ENCODE measurements at places on chromosomes 5 and 9.

DNA sequence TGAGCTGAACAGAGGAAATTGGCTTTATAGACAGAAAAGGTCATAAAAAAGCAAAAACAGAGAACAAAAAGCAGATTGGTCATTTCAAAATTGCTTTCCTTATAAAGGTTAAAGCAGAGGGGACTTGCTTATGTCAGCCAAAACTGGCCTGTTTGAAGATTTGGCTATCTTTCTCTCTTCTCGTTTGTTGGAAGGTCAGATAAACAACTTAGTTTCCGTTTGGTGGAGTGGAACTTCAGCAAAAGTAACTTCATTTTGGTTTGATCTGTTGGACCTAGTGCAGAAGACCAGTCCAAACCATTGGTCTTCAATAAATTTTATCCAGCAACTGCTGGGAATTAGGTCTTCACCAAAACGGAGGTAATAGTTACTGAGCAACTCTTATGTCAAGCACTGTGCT is 45.1 kb upstream of the HMGCS1 start:
- DNase-seq: no peak

GRCh38 chr9:26735160-26735559 is 157.4 kb downstream of the CAAP1 start:
- no peak for DNase-seq

- no peak for DNase-seq
Measured at GRCh38 chr5:81906086-81906485, 65.7 kb upstream of the ATG10 start.

GRCh38 chr9:131027048-131027871 is 18.3 kb downstream of the LAMC3 start:
- no peak for DNase-seq

DNA sequence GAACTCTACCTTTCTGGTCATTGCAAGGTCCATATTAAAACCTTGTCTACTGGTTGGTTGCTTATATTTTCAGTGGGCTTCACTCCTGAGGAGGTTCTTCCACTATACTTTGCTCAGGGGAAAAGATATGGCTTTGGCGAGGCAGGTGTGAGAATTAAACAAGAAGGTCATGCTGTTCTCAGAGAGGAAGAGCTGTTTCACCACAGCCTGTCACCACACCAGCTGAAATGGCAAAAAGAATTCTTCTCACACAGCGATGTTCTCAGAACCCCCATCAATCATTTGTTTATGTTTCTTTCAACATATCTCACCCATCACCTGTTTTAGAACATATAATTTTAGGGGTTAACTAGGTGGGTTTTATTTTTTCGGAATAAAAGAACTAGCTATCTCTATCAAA is 38.6 kb downstream of the CAPSL start:
- no peak for DNase-seq

GRCh38 chr9:136204145-136204805 is 653 bp downstream of the LHX3 start:
- no peak for DNase-seq

GRCh38 chr5:40871177-40871576 is 30.0 kb downstream of the CARD6 start:
- DNase-seq: peak; percentile 23

- DNase-seq: no peak
Measured at GRCh38 chr5:179239256-179240135, 105.8 kb downstream of the ADAMTS2 start.

DNA sequence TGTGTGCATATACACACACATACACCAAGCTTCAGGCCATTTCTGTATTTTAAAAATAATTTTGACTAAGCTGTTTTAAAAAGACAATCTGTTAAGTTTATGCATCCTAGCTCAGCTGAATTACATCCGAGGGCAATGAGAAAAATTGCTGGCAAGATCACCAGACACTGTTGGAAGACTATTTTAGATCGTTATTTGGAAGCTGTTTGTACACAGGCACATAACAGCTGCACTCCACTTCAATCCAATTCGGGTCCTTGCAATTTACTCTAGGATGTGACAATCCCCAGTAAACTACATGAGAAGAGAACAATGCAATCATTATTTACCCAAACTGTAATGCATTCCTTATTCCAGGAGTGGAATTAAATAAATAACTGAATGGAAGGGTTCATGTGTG is 79.3 kb upstream of the RASA1 start:
- no peak for DNase-seq

DNA sequence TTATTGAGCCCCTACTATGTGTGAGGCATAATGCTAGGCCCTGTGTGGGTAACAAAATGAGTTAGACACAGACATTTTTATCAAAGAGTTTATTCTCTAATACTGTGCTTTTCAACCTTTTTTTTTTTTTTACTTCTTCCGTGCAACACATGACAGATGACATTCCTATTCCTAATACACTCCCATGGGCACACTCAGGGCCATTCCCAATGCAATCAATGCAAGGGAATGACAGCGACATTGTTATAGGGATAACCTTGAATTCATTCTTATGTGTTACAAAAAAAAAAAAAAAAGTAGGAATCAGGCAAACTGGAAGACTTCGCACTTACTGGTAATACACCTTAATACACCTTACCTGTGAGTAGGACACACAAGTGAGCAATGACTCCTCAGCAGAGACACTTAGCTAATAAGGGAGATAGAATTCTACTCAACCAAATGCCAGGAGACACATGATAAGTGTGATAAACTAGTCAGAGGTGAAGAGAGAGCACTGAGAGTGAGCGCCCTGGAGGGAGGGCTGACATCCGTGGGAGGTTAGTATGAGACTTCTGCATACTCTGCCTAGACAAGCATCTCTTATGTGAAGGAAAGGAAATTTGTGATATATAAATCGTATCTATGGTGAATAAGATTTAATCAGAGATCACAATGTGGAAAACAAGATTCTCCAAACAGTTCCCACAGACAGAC is 21.0 kb upstream of the ARSB start:
- DNase-seq: no peak

DNA sequence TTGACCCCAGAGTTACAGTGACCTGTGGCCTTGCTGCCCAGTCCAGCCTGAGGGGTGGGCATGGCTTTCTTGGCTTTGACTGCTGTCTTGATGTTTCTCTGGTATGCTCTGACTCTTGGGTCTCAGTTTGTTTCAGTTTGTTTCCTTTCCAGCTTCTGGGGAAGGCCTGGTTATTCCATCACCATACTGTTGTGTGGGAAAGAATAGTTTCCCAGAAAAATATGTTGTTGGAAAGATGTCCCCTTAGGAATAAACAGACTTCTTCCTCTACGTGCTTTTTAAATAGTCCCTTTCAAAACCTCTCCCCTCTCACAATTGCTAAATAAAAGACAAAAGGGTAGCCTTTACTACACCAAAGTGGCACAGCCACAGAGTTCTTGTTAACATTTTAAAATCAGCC is 49.5 kb downstream of the EGFLAM start:
- no peak for DNase-seq

DNA sequence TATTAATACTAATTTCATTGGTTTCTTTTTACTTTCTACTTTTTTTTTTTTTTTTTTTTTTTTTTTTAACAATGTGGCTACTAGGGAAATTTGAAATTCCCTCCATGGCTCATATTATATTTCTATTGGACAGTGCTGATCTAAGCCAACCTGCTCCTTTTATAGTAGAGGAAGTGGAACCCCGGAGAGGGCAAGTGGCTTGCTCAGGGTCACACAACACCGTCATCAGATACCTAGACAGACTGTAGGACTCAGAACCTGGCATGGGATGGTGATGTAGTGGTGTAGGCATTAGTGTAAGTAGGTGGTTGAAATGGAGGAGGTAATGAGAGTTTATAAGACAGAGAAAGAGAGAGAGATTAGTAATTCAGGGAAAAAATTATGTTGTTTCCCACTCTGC is 10.8 kb downstream of the ZNF618 start:
- peak; percentile 43 for DNase-seq

GRCh38 chr5:167219298-167219697 is 1072.1 kb upstream of the WWC1 start:
- no peak for DNase-seq

DNA sequence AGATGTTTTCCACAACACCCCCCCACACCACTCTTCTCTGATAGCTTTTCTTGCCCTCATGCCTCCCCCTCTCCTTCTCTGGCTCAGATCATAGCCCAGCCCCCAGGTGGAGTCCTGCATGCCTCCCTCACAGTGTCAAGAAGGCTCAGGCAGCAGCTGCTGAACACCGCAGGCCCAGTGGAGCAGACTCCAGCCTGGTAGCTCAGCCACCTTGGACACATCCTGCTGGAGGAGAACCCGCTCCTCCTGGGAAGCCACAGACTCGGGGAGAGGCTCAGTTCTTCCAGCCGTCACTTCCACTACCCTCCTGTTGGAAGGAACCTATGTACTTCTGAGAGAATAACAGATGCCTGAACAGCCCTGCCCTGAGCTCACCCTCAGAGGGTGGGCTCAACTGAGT is 143.4 kb downstream of the SPOCK1 start:
- no peak for DNase-seq

DNA sequence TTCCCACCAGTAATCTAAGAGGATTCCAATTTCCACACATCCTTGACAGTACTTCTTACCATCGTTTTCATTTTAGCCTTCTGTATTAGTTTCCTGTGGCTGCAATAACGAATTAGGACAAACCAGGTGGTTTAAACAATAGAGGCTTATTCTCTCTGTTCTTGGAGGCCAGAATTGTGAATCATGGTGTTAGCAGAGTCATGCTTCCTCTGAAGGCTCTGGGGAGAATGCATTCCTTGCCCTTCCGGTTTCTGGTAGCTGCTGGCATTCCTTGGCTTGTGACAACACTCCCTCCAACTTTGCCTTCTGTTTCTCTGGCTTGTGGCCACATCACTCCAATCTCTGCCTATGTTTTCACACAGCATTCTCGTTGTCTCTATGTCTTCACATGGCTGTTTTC is 23.5 kb downstream of the RIGI start:
- peak; percentile 95 for DNase-seq

DNA sequence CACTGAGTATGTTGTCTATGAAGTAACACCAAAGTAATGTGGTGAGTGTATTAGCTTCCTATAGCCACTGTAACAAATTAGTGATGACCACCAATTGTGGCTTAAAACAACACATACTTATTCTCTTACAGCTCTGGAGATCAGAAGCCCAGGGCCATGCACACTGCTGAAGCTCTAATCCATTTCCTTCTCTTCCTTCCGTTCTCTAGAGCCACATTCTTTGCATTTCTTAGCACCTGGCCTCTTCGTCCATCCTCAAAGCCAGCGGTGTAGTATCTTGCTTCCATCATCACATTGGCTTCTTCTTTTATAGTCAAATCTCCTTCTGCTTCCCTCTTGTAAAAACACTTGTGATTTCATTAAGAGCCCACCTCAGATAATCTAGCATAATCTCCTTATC is 230.3 kb upstream of the RFX3 start:
- no peak for DNase-seq

DNA sequence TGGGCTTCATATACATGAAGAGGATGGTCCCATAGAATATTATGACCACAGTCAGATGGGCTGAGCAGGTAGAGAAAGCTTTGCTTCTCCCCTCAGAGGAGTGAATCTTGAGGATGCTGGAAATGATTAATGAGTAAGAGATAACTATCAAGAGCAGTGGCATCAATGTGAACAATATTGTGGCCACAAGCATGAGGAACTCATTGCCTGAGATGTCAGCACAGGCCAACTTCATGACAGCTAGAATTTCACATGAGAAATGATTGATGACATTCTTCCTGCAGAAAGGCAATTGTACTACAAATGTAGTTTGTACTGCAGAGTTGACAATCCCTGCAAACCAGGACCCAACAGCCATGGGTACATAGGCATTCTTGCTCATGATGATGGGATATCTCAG is 586 bp downstream of the OR13C9 start:
- no peak for DNase-seq

GRCh38 chr9:93533863-93534262 is 42.5 kb upstream of the PHF2 start:
- DNase-seq: no peak

DNA sequence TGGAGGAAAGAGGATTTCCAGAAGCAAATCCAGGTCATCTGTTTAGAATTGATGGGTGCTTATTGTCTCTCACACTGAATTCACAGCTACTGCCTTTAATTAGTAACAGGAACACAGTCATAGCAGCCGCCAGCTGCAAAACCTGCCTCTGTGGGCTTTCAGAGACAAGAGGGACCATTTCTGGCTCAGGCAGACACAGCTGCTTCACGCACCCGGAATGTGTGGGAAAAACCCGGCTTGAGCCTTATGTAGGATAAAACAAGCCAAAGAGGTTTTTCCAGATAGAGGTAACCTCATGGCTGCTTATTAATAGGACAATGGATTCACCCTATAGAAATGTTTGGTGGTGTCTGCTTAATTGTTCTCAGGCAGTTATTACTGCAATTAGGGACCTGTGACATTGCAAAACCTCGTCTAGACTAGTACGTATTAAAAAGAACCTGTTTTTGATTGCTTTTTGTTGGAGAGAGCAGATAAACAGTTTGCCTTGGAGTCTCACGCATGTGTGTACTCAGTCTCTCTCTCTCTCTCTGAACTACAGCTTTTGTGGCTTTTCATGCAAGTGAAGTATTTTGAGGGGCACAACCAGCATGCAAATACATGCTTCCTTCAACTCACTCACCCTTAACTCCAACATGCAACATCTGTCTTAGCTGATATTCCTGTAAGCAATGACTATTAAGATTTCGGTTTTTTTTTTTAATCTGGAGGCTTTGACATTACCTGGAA is 302.7 kb downstream of the PLK2 start:
- peak; percentile 23 for DNase-seq

DNA sequence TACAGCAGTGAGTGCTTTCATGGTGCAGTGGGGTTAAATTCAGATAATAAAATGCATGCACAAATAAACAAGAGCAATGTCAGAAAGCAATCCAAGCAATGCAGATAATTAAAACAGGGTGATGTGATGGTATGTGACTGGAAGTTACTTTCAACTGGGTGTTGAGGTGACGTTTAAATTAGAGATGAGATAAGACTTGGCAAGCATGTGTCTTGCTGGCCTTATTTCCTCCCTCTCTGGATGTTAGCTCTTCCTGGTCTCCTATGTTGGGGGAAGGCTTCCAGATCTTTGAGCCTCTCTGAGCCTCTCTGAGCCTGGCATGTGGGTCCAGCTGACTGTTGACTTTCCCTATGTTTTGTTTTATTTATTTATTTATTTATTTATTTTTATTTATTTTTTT is 54.4 kb downstream of the DOCK2 start:
- DNase-seq: no peak

GRCh38 chr5:139164020-139164419 is 34.1 kb downstream of the SIL1 start:
- no peak for DNase-seq

GRCh38 chr5:34831303-34831702 is 7.7 kb upstream of the TTC23L start:
- no peak for DNase-seq

DNA sequence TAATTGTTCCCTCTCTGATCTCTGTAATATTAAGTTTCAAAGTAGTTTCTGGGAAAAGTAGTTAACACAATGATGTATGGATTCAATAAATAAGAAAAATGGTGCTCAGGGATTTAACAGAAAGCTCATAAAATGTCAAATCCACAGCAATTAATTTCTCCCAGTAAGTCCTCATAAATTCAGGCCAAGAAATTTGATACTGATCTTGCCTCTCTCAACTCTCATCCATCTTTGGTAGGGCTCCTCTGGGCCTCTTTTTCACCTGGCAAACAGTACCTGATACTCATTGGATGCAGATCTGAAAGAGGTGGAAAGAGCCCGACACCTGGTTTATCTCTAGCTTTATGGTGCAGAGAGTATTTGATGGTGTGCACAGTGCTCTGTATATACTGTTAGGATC is 106.1 kb downstream of the STK32A start:
- no peak for DNase-seq

- DNase-seq: no peak
Measured at GRCh38 chr9:13885258-13885657, 428.7 kb downstream of the NFIB start.

GRCh38 chr5:74629326-74629725 is 11.2 kb downstream of the ENC1 start:
- no peak for DNase-seq

GRCh38 chr5:57692582-57693487 is 210.2 kb upstream of the ACTBL2 start:
- peak; percentile 98 for DNase-seq

Measured in mammary epithelial cell (primary cell).